ENCODE measurements at places on chromosomes 3 and 15. TPM values are rescaled to one million over a fixed set of nuclear protein-coding genes. Genes with fewer than 3 reads are reported as not detected.
A peak's percentile ranks its signal among the peaks of the same experiment; 100 is the strongest.

- DNase-seq = no peak
Observed at GRCh38 chr15:51244423-51244869, 94.0 kb downstream of the CYP19A1 start.

DNA sequence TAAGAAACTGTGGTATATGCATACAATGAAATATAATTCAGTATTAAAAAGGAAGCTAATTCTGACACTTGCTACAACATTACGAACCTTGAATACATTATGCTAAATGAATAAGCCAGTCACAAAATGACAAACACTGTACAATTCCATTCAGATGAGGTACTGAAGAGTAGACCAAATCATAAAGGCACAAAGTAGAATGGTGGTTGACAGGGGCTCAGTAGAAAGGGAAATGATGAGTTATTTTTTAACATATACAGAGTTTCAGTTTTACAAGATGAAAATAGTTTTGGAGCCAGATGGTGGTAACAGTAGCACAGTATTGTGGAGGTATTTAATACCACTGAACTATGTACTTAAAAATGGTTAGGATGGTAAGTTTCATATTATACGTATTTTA, 254.6 kb upstream of the RBMS3 start:
- DNase-seq = no peak

GRCh38 chr15:39248204-39248603, 332.7 kb upstream of the THBS1 start:
- no peak for DNase-seq

GRCh38 chr3:149319750-149320149, 13.7 kb downstream of the TM4SF18 start:
- DNase-seq = no peak

GRCh38 chr3:136194409-136195257, 1.5 kb downstream of the MSL2 start:
- peak; percentile 34 for DNase-seq

- no peak for DNase-seq
Observed at GRCh38 chr3:37859354-37859753, 2.3 kb upstream of the CTDSPL start.

DNA sequence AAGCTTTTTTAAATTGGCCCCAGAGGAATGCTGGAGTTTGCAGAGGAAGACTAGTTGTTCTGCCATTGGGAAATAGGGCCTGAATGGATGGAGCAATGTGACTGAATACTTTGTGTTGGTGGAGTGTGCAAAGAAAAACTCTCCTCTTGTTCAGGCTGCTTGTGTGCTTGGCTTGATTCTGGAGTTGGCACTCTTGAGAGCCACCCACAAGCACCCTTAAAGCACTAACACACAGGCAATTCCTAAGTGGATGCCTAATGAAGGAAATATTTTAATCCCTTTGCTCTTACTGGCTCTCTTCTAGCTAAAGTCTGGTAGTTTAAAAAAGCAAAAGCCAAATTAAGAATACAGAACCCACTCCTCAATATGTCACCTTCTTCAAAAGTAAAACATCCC, 304.4 kb upstream of the C2CD4B start:
- no peak for DNase-seq

DNA sequence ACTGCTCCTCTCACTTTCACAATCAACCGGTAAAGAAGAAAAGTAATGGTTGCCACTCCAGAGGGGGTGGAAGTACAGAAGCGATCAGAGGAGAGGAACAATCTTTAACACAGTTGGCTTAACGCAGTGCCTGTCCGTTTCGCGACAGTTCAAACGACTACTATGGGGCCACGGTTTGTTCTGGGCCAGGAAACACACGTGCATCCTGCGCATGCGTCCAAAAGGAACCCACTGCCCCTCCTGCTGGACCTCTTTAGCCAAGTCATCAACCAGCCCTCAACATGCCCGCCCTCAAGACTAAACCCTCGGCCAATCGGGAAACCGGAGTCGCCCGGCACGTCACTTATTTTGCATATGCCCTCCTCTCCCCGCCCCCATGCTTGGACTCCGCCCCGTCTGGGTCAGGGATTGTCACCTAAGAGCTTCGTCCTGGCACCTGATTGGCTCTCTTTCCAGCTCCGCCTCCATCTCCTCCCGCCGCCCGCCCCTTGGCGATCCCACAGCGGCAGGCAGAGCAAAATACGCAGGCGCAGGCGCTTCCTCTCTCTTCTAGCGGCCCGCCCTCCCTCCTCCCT, 345 bp upstream of the CDV3 start:
- DNase-seq = peak; percentile 100

DNA sequence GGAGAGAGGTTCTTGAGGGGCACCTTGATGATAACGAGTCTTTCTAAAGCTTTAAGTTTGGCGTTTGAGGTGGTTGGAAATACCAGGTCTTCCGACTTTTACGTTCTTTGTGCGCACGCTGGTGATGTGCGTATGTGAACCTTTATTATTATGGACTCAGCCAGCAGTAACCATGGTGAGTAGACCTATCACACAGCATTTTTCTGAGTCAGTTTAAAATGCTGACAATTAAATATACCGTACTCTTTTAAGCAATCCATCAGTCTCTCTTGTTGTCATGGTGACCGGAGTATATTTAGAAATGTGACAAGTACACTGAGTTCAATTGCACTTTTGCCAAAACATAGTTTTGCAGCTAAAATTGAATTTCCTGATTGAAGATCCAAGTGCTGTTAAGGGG, 172.2 kb downstream of the LPP start:
- no peak for DNase-seq

- no peak for DNase-seq
Observed at GRCh38 chr3:171175741-171176234, 149.3 kb upstream of the SLC2A2 start.

GRCh38 chr15:90561344-90562244, 31.9 kb downstream of the CRTC3 start:
- DNase-seq = no peak

DNA sequence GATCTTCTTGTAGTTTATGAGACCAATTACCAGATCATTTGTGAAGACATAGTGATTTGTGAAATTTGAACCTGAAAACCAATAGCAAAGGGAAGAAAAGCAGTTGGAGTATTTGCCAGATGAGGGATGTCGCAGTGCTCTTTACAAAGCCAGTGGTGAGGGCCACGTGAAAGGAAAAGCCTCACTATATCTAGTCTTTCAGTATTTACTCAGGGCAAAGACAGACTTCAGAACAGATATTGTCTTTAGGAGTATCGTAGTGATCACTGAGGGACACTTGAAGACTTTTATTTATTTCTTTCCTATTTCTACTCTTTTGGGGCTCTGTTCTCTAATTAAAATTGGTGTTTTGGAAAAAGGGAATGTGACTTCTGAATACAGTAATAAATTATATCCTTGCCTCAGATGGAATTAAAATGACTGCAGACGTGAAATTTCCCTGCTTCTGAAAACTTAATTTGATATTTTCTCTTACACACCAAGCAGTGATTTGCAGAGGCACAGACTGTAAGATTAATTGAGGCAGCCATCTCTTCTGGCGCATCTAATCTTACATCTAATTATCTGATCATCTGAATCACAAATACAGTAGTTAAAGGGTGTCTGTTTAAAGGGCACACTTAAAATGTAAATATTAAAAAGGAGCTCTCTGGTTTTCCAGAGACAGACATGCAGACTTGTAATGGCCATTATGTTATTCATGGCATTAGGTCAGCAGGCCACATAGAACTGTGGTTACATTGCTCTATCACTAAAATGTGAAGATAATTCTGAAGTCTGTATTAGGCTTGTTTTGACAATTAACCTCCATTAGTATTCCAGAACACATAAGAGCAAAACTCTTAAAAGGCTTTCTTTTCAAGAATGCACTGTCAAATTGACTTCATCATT, 193.0 kb upstream of the GOLIM4 start:
- no peak for DNase-seq

DNA sequence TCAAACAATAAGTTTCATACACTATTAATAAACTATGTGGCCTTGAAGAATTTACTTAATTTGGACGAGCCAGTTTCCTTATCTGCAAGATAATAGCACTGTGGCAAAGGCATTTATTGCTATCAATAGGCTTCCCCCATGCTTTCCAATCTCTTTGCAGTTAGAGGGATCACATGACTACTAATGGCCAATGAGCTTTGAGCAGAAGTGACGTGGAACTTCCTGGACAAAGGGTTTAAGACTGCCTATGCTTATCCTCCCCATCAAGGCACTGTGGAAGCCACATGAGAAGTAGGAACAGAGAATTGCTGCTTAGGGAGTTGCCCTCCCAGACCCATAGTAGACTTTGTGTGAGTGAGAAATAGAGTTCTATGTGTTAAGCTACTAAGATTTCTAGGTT, 16.7 kb upstream of the ZMAT3 start:
- DNase-seq = no peak

DNA sequence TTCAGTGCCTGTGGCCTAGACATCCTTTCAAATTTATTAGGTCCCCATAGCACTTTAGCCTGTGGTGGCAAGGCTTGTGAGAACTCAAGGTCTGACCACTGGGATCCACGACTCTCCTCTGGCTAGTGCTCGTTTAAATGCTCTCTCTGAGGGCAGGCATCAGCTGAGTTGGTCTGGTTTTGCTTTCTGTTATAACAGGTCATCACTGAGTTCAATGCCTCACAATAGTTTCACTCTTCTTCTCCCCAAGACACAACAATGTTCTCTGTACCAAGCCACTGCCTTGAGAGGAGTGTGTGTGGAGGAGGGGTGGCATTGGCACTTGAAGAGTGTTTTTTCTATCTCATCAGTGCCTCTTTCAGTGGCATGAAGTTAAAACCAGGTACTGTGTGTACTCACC, 7.6 kb downstream of the OR5K4 start:
- no peak for DNase-seq

DNA sequence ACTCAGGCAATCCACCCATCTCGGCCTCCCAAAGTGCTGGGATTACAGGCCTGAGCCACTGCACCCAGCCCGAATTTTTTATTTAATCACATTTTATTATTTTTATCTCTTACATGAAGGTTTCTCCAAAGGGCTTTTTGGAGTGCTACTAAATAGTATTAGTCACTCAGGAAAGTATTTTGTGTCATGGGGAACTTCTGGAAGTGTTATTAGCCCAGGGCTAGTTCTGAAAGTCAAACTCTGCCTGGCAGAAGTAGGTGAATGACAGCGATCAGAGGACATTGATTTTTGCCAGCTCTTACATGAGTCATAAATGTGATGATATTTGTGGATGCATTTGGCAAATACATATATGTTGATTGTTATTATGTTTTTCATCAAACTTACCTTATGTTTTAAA, 48.7 kb downstream of the ZPLD1 start:
- no peak for DNase-seq

GRCh38 chr15:88742161-88742560, 61.1 kb upstream of the ACAN start:
- no peak for DNase-seq

DNA sequence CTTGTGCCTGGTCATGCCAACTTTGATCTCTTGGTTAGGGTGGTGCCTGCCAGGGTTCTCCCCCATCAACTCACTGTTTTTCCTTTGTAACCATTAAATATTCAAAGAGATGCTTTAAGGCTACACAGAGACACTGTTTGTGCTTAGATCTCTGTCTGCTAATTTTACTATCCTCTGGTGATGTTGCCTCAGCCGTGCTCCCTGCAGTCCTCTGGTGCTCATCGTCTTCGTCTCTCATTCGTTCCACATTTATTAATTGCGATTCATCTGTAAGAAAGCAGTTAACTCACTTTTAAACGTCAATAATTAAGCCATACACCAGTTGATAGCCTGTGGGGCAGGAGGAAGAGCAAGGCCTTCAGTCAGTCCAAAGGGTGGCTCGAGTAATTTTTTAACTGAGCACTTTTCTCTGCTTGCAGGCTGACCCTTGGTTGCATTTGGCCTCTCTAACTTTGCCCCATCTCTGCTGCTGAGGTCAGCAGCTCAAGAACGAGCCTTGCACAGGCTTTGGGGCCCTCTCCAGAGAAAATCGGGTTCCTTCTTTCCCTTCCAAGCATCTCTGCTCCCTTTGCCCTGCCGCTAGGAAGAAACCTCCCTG, 62.9 kb downstream of the KLF15 start:
- DNase-seq = no peak

DNA sequence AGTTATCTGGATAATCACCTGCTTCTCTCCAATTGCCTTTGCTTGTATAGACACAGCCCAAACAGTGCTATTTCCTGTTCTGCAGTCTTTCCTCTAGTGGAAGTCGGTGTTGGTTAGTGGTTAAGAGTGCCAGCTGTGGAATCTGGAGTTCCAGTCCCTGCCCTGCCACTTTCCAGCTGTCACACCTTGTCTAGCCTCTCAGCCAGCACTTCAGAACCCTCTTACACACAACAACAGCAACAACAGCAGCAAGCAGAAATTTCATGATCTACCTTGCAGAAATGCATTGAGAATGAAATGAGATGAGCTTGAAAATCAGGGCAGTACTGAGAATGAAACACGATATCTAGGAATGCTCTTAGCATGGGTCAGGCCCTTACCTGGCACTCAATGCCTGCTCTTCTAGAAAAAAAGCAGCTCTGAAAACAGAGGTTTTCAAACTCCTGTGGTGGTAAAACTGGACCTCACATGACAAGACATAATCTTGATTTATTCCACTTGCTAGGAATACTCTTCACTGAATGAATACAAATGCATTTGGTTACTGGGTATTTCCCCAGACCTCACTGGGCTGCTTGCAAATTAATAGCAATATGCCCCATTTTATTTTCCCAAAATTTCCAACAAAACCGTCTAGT, 3.3 kb upstream of the WNT5A start:
- no peak for DNase-seq

DNA sequence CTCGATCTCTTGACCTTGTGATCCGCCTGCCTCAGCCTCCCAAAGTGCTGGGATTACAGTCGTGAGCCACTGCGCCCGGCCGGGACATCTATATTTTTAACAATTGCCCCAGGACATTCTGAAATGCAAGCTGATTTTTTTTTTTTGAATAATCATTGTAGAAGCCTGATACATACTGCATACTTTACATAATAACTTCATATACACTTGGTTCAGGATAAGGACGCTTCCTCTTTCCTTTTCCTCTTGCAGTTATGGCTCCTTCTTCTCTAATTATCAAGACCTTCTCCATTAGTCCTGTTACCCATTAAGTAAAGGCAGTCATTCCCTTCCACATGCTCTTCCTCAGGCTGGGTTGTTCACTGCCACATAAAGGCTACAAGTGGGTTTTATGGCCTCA, 58.3 kb downstream of the SLCO3A1 start:
- no peak for DNase-seq

GRCh38 chr3:49053543-49053942, 24.3 kb upstream of the IMPDH2 start:
- DNase-seq = no peak

Gene SCG3
- not detected for polyA plus RNA-seq

Gene RBP2
- polyA plus RNA-seq = 0.44 TPM

Gene LRTM1
- not detected for polyA plus RNA-seq

Gene ITGA11
- polyA plus RNA-seq = 3.0 TPM

Gene SENP5
- 18.2 TPM for polyA plus RNA-seq

Measured in right renal pelvis (tissue), 4 donors.